ENCODE measurements at places on chromosomes 5 and 9. TPM values are rescaled to one million over a fixed set of nuclear protein-coding genes. Genes with fewer than 3 reads are reported as not detected.

GRCh38 chr9:71177901-71178300 lies 56.5 kb upstream of the TRPM3 start:
- no peak for DNase-seq
- H3K27ac ChIP-seq = no peak overlapping the region
- no peaks in the 10 kb centered on the region for H3K27me3 ChIP-seq
- H3K4me3 ChIP-seq = no peak overlapping the region
- no peaks in the 10 kb centered on the region for H3K36me3 ChIP-seq
- H3K4me1 ChIP-seq = no peaks in the 10 kb centered on the region

DNA sequence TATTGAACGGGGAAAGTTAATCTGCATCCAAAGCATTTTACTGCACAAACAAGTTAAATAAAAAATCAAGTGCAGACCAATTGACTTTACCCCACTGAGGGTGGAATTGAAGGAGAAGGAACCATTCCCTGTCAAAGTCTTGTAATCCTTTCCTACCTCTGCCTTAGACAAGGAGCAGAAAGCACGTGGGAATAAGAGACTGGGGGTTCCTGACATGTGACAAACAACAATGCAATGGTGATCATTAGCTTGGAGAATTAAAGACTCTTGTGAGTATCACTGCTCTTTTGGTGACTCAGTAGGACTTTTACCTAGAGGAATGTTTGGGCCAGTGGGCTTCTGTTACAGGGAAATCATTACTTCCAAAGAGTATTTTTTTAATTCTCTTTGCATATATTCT lies 779.5 kb downstream of the TLR4 start:
- no peak overlapping the region for H3K27ac ChIP-seq
- H3K36me3 ChIP-seq = no peaks in the 10 kb centered on the region
- H3K4me1 ChIP-seq = no peaks in the 10 kb centered on the region
- no peaks in the 10 kb centered on the region for H3K27me3 ChIP-seq

Gene PCA3
- under 0.01 TPM for total RNA-seq

DNA sequence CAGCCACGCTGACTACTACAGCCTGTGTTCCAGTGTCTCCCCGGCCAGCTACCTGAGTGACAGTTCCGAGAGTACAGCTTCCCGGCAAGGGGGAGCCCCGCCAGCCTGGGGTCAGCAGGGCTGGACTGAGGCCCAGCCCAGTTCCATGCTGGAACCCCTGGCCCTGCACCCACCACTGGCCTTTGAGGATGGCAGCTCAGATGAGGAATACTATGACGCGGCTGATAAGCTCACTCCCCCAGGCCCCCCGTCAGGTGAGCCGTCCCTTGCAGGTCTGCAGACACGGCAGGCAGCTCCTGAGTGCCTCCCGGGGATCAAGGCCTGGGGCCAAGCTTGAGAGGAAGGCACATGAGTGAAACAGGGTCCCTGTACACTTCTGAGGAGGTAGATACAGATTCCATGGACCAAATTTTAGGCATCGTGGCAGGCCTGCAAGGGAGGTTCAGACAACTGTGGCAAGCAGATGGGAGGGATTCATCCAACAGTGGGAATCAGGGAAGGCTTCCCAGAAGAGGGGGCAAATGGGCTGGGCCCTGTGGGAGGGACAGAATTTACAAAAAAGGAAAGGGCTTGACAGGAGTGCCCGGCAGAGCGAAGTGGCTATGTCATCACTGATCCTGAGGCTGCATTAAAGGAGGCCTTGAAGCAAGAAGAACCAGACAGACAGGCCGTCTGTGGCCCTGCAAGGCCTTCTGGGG lies 12.8 kb upstream of the TRMT10B start:
- no peaks in the 10 kb centered on the region for H3K4me1 ChIP-seq
- no peaks in the 10 kb centered on the region for H3K36me3 ChIP-seq
- H3K27me3 ChIP-seq = no peaks in the 10 kb centered on the region
- no peak overlapping the region for H3K4me3 ChIP-seq
